ENCODE measurements at places on chromosomes 16 and 17.

DNA sequence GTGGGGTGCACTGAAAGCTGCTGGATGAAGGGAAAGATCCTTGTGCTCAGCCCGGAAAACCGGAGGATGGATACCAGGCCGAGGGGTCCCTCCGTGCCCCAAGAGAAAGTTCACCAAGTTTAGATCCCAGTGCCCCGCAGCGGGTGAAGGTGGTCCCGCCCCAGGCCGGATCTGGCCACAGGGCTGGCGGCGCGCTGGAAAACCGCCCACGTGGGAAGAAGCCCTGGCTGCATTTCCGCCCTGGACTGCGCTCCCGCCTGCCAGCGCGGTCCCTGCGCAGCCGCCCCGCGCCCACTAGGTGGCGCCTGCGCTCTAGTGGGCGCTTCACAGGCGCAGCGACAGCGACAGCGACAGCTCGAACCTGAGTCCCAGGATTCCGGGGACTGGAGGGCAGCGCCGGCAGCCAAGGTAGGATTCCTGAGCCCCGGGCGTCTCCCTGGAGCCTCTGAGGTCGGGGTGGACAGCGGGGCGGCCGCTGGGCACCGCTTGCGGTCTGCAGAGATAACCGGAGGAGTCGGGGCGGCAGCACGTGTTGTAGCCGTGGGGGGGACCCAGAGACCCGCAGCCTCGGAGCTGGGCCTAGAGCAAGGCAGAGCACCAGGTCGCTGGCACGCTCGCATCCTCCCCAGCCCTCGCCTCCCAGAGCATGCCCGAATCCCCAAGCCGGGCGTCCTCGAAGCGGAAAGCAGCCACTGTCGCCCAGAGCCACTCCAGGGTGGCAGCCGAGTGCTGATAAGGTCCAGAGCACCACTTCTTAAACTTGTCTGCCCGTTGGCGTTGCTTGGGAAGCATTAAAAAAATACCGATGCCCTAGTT lies at the start of gene CHD9:
CHD9 (plus strand) TSS at position 322 of the 816 bp plus-strand sequence. CDS start 101,099 bp downstream, outside the sequence.
- DNase-seq = peak; percentile 93

DNA sequence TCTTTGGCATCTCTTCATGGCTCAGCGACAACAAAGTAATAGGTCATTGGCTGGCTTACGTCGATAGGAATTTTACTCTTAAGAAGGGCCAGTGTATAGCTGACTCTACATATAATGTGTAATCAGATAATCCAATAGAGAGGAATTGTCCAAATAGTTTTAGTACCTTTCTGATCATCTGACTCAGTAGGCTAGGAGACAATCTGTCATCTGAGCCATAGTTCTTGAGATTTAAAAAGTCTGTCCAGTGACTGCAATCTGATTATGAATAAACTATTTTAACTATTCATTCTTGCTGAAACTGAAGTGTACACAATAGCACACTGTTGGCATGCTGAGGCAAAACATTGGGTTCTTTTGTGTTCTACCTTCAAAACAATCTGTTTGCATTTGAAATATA lies 21.4 kb upstream of the NOL11 start:
- DNase-seq = no peak

DNA sequence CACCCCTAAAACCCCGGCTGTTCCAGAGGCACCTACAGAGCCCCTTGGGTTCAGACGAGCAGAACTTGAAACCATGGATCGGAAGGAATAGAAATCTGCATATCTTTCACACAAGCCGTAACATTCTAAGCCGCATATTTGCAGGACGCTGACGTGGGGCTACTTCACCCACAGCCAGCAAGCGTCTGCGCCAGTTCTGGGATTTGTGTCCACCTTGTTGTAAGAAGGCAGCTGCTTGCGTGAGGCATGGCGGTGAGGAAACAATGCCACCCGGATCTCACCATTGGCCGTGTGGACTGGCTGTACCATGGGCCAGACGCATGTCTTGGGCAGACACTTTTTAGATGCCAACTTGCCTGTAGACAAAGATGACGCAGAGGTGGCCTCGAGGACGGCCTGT lies 34.5 kb downstream of the TNFRSF13B start:
- DNase-seq = no peak

DNA sequence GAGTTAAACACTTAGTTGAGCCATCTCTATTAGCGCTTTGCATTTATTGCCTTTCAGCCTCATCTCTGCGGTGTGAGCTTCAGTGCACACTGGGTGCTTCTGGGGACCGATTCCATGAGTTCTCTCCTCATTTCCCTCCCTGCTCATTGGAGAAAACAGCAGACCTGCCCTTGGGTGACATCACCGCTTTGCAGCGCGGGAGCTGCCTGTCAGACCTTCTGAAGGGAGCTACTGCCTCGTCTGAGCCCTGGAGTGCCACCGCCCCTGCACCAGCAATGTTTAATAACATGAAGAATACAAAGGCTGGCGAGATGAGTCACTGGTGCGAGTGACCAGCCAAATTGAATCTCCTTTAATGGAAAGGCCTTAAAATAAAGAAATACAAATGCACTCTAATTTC lies 30.2 kb upstream of the CPPED1 start:
- no peak for DNase-seq

DNA sequence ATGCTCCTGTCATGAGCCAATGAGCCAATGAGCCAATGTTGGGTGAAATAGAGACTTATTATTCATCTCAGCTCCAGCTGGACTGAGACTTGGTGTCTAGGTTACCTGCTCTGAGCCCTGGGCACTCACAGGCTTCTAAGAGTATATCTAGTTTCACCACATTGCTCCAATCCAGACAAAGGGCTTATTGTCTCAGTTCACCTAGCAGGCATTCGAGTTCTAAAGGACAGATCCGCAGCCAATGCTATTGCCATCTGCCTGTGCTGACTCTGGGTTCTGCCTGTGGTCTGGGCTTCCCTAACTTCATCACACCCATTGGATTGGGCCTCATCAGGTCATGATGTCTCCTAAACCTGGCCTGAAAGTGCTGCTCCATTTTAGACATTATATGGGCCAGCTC lies 66.1 kb upstream of the HS3ST4 start:
- DNase-seq = no peak

GRCh38 chr16:75262104-75262799 lies 10.8 kb upstream of the BCAR1 start:
- DNase-seq = no peak

DNA sequence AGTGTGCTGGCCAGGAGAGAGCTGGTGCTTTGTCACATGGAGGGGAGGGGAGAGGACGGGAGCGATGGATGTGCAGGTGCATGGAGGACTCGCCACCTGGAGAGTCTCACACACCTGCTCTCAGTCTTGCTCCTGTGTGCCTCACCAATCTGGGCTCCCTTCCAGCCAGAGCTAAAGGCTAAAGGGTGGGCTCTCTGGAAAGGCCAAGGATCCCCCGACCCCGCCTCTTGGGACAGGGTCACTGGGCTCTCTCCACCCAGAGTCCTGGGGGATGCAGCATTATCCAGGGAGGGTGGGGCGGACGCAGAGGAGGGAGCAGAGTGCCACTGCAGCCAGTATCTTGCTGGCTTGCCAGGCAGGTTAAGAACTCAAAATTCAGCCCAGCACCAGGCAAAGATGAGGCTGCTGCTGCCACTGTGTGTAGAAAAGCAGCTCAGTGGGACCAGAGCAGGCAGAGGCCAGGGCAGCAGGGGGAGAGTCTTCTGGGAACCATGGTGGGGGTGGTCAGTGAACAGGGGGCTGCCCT lies 5.4 kb upstream of the STAT5B start:
- DNase-seq = no peak

DNA sequence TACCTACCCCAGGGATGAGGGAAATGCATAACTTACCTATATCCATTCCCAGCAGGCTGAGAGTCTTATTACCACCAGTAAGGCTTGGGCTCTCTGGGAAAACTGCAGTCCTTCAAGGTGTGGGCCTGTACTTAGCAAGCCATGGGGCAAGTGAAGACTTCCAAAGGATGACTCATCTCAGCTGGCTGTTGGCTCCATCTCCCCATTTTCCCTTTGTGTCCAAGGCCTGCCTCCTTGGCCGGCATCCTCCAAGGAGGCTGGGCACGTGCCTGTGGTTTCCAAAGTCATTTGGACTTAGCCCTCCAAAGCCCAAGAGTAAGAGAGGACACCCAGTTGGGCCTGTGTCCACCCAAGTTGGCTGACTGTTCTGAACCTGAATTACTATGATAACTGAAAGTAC lies 89.8 kb downstream of the TMEM100 start:
- DNase-seq = no peak

- peak; percentile 66 for DNase-seq
Measured at GRCh38 chr17:7022781-7023571, at the start of gene BCL6B. Gene BCL6B (plus strand): TSS chr17:7023050. CDS start chr17:7023672, 622 bp downstream.

DNA sequence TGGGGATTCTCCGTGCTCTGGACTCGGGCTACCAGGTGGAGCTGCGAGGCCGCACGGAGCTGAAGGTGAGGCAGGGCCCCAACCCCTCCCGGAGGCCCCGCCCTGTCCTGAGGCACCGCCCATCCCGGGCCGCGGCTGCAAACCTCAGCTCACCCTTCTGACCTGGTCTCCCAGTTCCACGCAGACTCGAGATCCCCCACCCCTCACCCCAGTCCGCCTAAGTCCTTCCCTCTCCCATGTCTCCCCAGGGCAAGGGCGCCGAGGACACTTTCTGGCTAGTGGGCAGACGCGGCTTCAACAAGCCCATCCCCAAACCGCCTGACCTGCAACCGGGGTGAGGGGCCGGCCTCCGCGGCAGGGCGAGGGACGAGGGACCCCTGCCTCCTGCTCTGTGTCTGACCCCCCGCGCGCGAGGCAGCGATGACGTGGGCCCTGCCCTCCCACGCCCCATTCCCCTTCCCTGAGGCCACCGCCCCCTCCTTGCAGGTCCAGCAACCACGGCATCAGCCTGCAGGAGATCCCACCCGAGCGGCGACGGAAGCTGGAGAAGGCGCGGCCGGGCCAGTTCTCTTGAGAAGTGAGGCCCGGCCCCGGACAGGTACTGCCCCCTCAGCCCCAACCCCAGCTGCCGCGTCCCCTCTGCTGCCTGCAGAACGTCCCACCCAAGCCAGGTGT lies 13.7 kb downstream of the GUCY2D start:
- peak; percentile 74 for DNase-seq

- DNase-seq = peak; percentile 68
Measured at GRCh38 chr16:56988161-56988947, 1.0 kb upstream of the NLRC5 start.

GRCh38 chr17:13385481-13385911 lies 216.2 kb downstream of the HS3ST3A1 start:
- DNase-seq = no peak

DNA sequence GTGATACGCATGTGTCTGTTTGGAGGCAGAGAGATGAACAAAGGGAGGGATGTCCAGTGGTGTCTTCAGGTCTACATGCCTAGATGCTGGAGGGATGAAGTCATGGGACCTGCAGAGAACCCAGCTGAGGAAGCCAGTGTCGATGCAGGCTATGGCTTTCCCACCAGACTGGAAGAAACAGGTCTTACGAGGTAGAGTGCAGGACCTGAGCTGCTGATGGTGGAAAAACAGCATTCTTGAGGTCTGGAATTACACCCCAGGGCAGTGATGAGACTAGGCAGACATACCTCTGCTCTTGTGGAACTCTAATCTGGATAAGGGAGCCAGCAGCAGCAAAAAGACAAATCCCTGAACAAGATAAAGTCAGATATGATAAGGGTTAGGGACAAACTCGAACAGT lies 37.4 kb downstream of the ARSG start:
- DNase-seq = no peak

- no peak for DNase-seq
Measured at GRCh38 chr16:55954906-55955305, 79.7 kb upstream of the CES5A start.

DNA sequence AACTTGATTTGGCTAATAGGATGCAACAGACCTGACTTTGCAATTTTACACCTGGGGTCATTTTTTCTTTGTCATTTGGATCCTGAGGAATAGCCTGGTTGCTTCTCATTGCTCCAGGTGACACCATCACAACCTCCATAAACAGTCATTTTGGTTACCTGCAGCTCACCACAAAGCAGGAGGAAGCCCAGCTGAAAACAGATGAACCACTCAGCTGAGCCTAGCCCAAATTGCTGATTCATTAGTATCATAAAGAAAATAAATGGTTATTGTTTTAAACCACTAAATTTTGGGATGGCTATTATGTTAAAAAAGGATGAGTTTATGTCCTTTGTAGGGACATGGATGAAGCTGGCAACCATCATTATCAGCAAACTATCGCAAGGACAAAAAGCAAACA lies 841.0 kb upstream of the EEF2KMT start:
- no peak for DNase-seq

- no peak for DNase-seq
Measured at GRCh38 chr16:50833929-50834328, 92.0 kb downstream of the CYLD start.

DNA sequence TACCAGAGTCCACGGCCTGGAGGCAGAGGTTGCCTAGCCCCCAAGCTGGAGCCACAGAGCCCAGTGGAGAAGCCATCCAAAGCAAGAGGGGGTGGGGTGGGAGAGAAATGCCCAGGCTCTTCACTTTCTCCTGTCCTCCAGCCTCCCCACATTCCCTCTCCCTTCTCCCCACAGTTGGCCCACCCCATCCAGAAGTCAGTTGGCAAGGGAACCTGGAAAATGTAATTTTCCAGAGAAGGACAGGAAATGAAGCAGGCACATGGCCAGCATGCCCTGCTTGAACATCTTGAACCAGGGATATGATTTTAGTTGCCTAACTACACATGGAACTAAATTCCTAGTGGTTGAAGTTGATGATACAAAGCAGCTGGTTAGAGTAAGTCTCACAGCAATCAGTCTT lies 73.3 kb upstream of the IRX6 start:
- peak; percentile 14 for DNase-seq

GRCh38 chr16:29824589-29825144 lies 4.4 kb downstream of the MVP start:
- DNase-seq = no peak
